ENCODE measurements at places on chromosomes 7 and 10.

DNA sequence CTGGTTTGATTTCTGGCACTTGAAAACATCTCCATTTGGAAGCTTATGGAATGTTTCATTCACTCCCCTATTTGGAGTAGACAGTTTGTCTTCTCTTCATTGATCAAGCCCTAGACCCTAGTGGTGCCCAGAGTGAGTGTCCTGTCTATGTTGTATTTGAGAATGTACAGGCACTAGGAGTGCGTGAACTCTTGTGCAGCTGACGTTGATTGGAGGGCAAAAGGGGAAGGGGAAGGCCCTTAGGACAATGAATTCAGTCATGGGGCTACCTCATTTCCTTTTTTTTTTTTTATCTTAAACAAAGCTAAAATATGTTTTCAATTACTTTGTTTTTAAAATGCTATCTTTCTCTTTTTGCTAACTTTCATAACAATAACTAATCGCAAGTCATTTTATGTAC lies 66.5 kb downstream of the ADD3 start:
- DNase-seq, result no peak

DNA sequence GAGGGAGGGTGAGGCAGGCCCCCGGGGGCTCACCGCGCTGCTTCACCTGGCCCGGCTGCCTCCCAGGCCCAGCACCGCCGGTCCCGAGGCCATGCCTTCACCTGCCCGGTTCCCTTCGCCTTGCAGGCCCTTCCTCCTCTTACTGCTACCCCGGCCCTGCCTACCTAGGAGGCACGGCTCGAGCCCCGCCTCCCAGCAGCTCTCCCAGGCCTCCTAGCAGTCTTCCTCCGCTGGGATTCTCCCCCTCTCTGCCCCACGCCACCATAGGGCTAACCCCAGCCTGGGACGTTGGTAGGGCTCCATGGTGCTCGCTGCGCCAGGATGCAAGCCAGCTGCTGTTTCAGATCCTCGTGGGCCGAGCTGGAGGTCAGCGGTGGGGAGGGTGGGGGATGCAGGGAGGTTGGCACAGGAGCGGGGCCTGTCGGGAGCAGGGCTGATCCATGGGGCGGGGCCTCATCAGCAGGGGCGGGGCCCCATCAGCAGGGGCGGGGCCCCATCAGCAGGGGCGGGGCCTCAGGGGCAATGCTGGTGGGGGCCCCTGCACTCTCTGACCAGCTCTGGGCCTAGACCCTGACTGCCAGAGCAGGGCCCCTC lies 63.3 kb downstream of the RASGEF1A start:
- DNase-seq, result peak; percentile 19

DNA sequence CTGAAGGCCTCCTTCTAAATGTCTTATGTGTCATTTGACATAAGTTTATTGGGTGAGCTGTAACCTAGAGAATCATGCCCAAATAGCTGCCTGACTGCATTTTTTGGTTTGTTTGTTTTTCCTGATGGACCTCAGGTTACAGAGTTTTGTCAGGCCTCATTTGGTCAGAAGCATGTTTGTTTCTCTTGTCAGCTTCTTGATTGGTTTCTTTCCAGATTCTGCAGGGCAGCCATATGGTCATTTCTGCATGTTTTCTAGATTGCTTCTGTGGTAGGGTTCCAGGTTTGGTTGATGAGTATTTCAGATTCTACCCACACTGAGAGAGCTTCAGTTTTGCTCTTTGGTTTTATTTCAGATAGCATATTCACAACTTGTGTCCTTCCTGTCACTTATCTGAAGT lies 28.0 kb downstream of the GLCCI1 start:
- no peak for DNase-seq

- no peak for DNase-seq
Measured at GRCh38 chr7:103811997-103812396, 177.5 kb downstream of the RELN start.

DNA sequence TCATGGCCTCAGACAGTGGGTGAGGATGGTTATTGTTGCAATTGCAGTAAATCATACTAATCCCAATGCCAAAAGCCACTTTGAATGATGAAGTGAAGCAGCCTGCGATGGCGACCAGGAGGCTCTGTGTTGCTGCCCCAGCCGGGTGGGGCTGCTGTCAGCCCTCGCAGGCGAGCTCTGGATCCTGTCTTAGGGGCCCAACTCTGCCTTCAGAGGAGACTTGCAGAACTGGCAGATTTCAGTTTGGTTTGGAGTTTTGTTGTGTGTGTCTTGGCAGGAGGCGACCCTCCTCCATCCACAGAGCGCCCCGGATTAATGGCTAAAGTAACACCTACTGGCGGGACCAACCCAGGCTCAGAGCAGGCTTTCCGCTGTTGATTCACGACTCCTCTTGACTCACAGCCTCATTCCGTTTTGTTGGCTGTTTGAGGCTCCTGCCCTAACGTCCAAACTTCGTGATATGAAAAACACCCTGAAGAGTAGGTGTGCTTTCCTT lies 67.9 kb upstream of the BMPER start:
- DNase-seq, result no peak

DNA sequence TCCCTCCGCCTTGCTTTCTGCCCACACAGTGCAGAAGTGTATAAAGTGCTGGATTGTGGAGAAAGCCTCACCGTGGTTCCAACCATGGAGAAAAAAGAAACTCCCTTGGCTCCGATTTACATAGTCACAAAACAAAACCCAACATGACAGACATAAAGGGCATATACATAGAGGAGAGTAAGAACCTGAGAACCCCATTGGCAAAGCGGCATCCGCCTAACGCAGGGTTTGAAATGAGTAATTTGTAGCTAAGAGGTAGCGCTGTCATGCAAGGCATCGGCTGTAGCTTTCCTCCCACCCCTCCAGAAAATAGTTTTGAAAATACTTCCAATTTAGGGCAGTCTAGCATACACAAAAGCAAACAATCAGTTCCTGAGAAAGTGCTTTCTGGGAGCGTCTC lies 126.0 kb upstream of the NRBF2 start:
- no peak for DNase-seq

DNA sequence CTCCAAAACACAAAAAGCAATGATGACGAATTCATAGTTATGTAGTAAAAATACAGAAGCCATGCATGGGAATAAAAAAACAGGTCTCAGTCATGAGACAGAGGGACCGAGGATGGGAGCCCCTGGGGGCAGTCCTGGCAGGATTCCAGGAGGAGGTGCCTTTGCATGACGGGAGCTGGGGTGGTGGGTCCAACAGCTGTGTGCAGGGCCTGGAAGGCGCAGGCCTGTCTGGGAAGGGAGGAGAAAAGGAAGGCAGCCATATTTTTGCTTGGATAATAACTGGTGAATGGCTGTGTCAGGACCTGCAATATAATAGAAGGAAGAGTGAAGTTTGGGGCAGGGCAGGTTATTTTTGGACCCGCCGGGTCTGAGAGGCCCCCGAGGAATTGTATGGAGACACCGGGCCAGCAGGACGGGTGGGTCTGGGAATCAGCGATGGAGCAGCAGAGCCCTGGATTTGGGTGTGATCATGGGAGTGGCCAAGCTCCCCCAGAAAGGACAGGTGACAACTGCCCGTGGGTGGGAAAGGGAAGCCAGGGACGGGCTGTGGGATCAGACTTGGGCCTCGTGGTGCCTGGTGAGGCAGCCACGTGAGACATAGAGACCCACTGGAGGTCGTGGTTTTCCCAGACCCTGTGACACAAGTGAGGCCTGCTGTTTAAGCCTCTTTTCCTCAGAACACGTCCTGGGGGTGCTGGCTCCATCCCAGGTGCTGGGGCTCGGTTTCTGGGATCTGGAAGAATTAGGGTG lies 2.9 kb upstream of the JAKMIP3 start:
- DNase-seq, result no peak

DNA sequence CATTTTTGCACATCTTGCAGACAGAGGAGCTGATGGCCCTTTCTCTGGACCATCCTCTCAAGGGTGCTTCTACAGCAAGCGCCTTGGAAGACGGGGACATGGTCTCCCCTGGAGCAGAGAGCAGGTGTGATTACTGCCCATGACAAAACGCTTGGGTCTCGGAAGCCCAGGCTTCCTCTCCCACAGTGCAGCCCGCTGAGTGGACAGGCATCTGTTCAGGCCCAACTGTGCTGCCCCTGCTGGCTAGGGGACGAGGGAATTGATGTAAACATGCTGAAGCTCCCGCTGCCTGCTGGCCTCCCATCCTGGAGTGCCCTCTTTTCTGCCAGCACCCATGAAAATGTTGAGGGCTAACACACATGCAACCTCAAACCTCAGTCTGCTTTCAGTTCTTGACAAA lies 14.3 kb downstream of the IL15RA start:
- DNase-seq, result no peak

DNA sequence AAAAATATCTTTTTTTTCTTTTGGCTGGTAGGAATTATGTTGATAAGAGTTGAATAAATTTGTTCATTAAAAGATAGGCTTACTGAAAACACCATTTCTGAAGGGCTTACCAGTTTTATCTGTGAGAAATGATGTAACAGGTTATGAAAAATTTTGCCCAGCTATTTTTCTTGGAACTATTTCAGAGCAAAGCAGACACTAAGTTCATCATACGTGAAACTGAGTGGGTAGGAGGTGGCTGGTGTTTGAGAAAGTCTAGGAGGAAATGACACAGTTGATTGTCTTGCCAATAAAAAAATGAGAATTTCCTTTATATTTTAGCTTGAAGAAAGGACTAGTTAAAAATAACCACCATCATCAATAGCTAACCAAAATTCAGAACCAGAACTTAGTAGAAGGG lies 6.2 kb upstream of the MRC1 start:
- DNase-seq, result no peak
